Hair follicle dermal papilla cell (primary cell): ENCODE measurements at places on chromosomes 12 and 14. TPM values are rescaled to one million over a fixed set of nuclear protein-coding genes. Genes with fewer than 3 reads are reported as not detected.

Gene NXPH4
- 1.1 and 2.3 TPM in 2 replicates for total RNA-seq

Gene SMIM41
- 0.16 and 0.24 TPM in 2 replicates for total RNA-seq

Gene STON2
- 143 and 162 TPM in 2 replicates for total RNA-seq

Gene KRT75
- not detected in 2 replicates for total RNA-seq

Gene DTX3
- 19.8 and 21.3 TPM in 2 replicates for total RNA-seq

Gene ZDHHC17
- 47.0 and 60.2 TPM in 2 replicates for total RNA-seq

Gene FAM90A1
- 0.12 and 0.16 TPM in 2 replicates for total RNA-seq

Gene TTC9
- 0.97 and 1.7 TPM in 2 replicates for total RNA-seq

Gene BTBD7
- total RNA-seq = 34.2 and 42.5 TPM in 2 replicates

Gene KIF26A
- 0.24 and 1.5 TPM in 2 replicates for total RNA-seq

Gene PFKM
- total RNA-seq = 67.2 and 85.7 TPM in 2 replicates

Gene ACSS3
- 16.3 and 20.4 TPM in 2 replicates for total RNA-seq

Gene RIPK3
- 29.0 and 35.1 TPM in 2 replicates for total RNA-seq

Gene CD69
- total RNA-seq = not detected in 2 replicates

Gene TAS2R43
- 3.4 and 4.3 TPM in 2 replicates for total RNA-seq

Gene DAD1
- total RNA-seq = 172 and 225 TPM in 2 replicates

Gene TCL1A
- 0.65 TPM in 1 of 2 replicates, not detected in the other for total RNA-seq

Gene RIMKLB
- total RNA-seq = 34.5 and 35.9 TPM in 2 replicates

Gene OTOGL
- total RNA-seq = 0.16 and 0.36 TPM in 2 replicates

Gene RHEBL1
- 0.36 TPM in 1 of 2 replicates, not detected in the other for total RNA-seq

Gene PTGDR
- 0.16 TPM in 1 of 2 replicates, not detected in the other for total RNA-seq

Gene ACOT6
- 0.16 TPM in 1 of 2 replicates, not detected in the other for total RNA-seq

Gene CNTN1
- 3.0 and 6.7 TPM in 2 replicates for total RNA-seq

Gene DDN
- 0.12 and 0.16 TPM in 2 replicates for total RNA-seq

Gene GALNT16
- 4.0 and 4.9 TPM in 2 replicates for total RNA-seq

Gene CLEC1B
- not detected in 2 replicates for total RNA-seq

Gene FOXN3
- total RNA-seq = 47.0 and 66.7 TPM in 2 replicates

Gene HNF1A
- not detected in 2 replicates for total RNA-seq

Gene PRB2
- total RNA-seq = not detected in 2 replicates

Gene DCAF4
- total RNA-seq = 30.8 and 43.1 TPM in 2 replicates

Gene RNASE3
- total RNA-seq = not detected in 2 replicates

Gene ST8SIA1
- total RNA-seq = 7.1 and 7.7 TPM in 2 replicates

Gene ENDOU
- total RNA-seq = under 0.01 and 0.49 TPM in 2 replicates

Gene ANO4
- total RNA-seq = not detected in 2 replicates

Gene LIN7A
- 6.1 and 7.6 TPM in 2 replicates for total RNA-seq

Gene RPL6
- total RNA-seq = 630 and 731 TPM in 2 replicates

Gene FANCM
- 3.8 and 5.5 TPM in 2 replicates for total RNA-seq

Gene CMA1
- not detected in 2 replicates for total RNA-seq

Gene NOC4L
- 10.6 and 10.9 TPM in 2 replicates for total RNA-seq

Gene KLHL33
- 0.32 and 0.49 TPM in 2 replicates for total RNA-seq

Gene ALDH1L2
- total RNA-seq = 58.7 and 66.9 TPM in 2 replicates

Gene SERPINA10
- total RNA-seq = not detected in 2 replicates

Gene GLI1
- total RNA-seq = 0.16 and 0.61 TPM in 2 replicates

Gene OTUB2
- total RNA-seq = 1.9 and 2.2 TPM in 2 replicates

Gene FGF23
- total RNA-seq = not detected in 2 replicates

Gene VRK1
- total RNA-seq = 17.1 and 19.0 TPM in 2 replicates

Gene C14orf132
- 28.4 and 32.3 TPM in 2 replicates for total RNA-seq

Gene TRHDE
- total RNA-seq = 7.8 and 32.8 TPM in 2 replicates

Gene POTEM
- not detected in 2 replicates for total RNA-seq

Gene OR4Q3
- not detected in 2 replicates for total RNA-seq

Gene RILPL2
- total RNA-seq = 2.9 and 3.9 TPM in 2 replicates

Gene GLIPR1L1
- not detected in 2 replicates for total RNA-seq

Gene E2F7
- 0.49 and 0.97 TPM in 2 replicates for total RNA-seq

Gene MDM1
- 9.1 and 14.4 TPM in 2 replicates for total RNA-seq

Gene SLC25A21
- under 0.01 and 0.24 TPM in 2 replicates for total RNA-seq

Gene KCNC2
- total RNA-seq = not detected in 2 replicates

Gene OR6C2
- total RNA-seq = not detected in 2 replicates

Gene DIO2
- total RNA-seq = 5.8 and 31.8 TPM in 2 replicates

Gene TM9SF1
- 76.5 and 83.1 TPM in 2 replicates for total RNA-seq
